ENCODE measurements at places on chromosomes 1 and 21.

DNA sequence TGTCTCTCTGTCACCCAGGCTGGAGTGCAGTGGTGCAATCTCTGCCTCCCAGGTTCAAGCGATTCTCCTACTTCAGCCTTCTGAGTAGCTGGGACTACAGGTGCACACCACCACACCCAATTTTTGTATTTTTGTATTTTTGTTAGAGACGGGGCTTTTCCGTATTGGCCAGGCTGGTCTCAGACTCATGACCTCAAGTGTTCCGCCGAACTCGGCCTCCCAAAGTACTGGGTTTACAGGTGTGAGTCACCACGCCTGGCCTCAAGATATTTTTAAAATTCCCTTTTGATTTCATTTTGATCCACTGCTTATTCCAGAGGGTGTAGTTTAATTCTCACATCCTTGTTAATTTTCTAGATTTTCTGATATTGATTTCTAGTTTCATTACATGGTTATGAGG is 3.8 kb downstream of the IFI44L start:
- no peak for DNase-seq

GRCh38 chr1:218850367-218850766 is 323.3 kb upstream of the LYPLAL1 start:
- DNase-seq, result no peak

GRCh38 chr1:151918819-151919610 is 9.7 kb upstream of the THEM4 start:
- DNase-seq, result no peak

GRCh38 chr1:199936441-199936840 is 91.1 kb upstream of the NR5A2 start:
- DNase-seq, result no peak

- no peak for DNase-seq
Measured at GRCh38 chr1:75797273-75797588, 549 bp downstream of the MSH4 start.

GRCh38 chr1:77583483-77583882 is 99.0 kb downstream of the ZZZ3 start:
- DNase-seq, result no peak

GRCh38 chr1:95793893-95794292 is 559.9 kb downstream of the RWDD3 start:
- no peak for DNase-seq

GRCh38 chr1:191818198-191818597 is 340.1 kb upstream of the RGS18 start:
- no peak for DNase-seq

- DNase-seq, result no peak
Measured at GRCh38 chr1:219639876-219640577, 27.1 kb upstream of the ZC3H11B start.

DNA sequence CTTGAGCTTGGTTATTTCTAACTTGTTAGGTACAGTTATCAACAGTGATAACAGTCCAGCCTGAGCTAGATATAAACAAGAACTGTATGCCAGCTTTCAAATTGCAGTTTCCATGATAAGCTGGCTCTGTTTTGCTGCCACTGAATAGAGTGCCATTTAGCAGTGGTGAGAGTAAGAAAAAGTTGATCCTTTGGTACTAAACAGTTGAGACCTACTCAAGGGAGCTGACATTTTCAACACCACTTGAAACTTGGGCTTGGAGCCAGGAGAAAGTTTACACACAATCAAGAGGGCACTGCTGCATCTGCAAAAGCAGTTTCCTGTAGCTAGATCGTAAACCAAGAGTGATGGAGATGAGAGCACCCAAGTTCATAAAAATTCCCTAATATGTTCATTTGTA is 131.3 kb downstream of the RGS7 start:
- no peak for DNase-seq

GRCh38 chr1:22978299-22978698 is 5.6 kb upstream of the LACTBL1 start:
- DNase-seq, result no peak

GRCh38 chr1:29500651-29501050 is 264.3 kb downstream of the PTPRU start:
- no peak for DNase-seq

DNA sequence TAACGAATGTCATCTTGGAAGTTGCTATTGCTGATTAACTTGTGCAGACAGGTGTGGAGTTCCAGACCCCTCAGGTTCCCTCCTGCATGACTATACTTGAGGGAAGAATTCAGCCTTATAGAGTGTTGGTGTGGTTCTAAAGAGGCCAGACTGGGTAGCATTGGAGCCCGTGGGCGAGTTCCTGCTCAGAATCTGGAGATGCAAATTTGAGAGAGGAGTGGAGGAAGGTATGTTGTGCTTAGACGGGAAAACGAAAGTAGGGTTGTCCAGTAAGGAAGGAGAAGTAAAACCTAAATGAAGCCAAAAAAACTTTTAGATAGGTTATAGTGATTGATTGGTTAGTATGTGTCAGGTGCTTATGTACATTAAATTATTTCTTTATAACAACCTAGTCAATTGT is 79.2 kb downstream of the ZNF326 start:
- no peak for DNase-seq
